Pulmonary artery endothelial cell (primary cell): ENCODE measurements at places on chromosomes 11 and 22. TPM values are rescaled to one million over a fixed set of nuclear protein-coding genes. Genes with fewer than 3 reads are reported as not detected.
A peak's percentile ranks its signal among the peaks of the same experiment; 100 is the strongest.

The CD3G gene
- not detected in 2 replicates for total RNA-seq

The RFPL3 gene
- total RNA-seq, result not detected in 2 replicates

The FOLR1 gene
- total RNA-seq, result not detected in 2 replicates

GRCh38 chr11:34274712-34275398, 83.0 kb downstream of the ABTB2 start:
- DNase-seq, result no peak

- DNase-seq, result no peak
Observed at GRCh38 chr22:29944339-29944738, 61.4 kb downstream of the MTMR3 start.

DNA sequence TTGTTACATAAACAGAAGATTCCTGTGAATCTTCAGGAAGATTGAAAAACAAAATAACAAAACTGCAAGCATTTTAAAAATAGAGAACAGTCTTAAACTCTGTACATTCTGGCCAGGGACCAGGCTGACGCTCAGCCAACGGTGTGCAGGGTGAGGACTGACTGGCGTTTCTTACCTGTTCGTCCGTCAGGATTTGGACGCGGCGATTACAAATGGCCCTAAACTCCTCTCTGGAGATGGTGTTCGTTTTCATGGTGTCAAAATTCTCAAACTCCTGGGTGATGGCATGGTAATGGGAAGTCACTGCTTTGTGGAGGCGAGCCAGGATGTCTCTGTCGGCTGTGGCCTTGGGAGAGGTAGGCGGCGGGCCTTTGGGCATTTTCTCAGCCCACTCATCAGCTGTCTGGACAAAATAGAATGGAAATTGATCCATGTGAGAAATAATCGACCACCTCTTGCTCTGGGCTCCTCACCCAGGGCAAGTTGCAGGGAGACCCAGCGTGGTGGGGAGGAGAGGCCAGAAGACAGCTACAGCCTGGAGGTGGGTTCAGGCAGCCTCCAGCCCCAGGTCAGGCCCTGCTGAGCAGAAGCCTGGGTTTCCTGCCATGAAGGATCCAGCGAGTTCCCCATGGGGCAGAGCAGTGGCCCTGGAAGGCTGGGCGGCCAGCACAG, 143.0 kb downstream of the MPPED1 start:
- no peak for DNase-seq

GRCh38 chr11:43943931-43944751, 1.7 kb downstream of the C11orf96 start:
- DNase-seq, result no peak

The C11orf86 gene
- not detected in 2 replicates for total RNA-seq

The TMEM225 gene
- not detected in 2 replicates for total RNA-seq

DNA sequence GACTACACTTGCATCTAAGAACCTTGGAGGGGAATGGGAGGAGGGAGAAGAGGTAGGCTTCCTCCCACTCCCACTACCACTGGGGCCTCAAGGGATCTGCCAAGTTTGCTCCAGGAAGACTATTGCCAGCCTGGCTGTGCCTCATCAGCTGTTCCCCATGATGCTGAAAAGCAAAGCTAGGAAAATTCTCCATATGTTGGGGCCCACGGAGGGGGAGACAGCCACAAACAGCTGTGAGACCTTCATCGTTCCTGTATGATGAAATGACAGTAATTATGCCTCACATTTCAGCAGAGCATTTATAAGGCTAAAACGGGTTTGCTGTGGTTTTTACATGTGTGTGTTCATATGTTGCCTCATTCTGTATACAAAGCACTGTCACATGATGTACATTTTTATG, 6.7 kb downstream of the DSCAML1 start:
- DNase-seq, result no peak

DNA sequence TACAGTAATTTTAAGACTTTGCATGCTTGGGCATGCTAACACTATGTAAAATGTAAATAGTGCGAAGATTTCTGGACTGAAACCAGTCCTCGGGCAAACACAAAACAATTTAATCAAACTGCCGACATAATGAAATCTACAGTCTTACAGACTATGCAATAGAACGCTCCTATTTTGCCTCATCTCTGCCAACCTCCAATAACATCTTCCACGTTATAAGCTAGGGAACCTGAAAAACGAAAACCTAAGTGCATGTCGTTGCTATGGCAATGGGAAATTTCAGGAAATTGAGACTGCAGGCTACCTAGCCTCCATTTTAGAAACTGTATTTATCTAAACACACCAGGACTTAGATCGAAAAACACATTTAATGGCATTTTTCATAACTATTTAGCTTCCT, 1.1 kb downstream of the CSTF3 start:
- DNase-seq, result peak; percentile 8

- DNase-seq, result no peak
Observed at GRCh38 chr22:31343235-31344191, 2.6 kb downstream of the PATZ1 start.

- DNase-seq, result no peak
Observed at GRCh38 chr22:26709617-26710390, 52.4 kb downstream of the MIAT start.

GRCh38 chr11:107252429-107253161, 205.0 kb downstream of the CWF19L2 start:
- DNase-seq, result no peak

DNA sequence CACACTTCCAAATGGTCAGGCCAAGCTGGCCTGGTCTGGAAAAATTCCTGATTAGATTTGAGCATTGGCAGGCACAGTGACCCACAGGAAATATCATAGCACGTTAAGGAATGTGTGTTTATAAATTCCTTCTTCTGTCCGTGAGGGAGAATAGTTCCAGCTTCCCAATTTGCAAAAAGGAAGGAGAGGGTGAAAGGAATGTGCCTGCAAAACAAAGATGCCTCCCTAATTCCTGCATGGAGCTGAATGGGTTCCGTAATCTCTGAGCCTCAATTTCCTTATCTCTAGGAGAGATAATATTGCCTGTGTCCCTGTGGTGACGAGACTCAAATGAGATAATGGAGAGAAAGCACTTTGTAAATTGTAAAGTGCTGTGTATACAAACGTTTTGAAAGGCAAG, 105.1 kb downstream of the FEZ1 start:
- peak; percentile 69 for DNase-seq

The EXPH5 gene
- under 0.01 and 0.07 TPM in 2 replicates for total RNA-seq

The NPAS4 gene
- not detected in 2 replicates for total RNA-seq

DNA sequence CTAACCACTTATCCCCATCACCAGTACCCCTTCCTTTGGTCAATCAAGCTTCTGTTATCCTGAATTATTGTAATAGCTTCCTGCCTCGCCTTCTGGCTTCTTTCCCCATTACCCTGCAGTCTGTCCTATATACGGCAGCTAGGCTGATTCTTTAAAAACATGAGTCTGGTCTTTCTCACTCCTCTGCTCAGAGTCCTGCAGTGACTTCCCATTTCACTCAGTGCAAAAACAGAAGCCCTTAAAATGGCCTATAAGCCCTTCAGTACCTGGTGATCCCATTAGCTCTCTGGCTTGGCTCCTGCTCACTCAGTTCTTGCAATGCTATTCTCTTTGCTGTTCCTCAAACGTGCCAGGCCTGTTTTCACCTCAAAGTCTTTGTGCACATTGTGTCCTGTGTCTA, 58.4 kb downstream of the JRKL start:
- DNase-seq, result no peak

The BIRC3 gene
- 3.5 and 12.0 TPM in 2 replicates for total RNA-seq

- DNase-seq, result no peak
Observed at GRCh38 chr11:76974179-76974891, 59.9 kb upstream of the B3GNT6 start.

- no peak for DNase-seq
Observed at GRCh38 chr11:75150879-75151278, at the start of gene SLCO2B1. Gene SLCO2B1, plus strand, starts transcription at chr11:75151107. Its CDS starts 275 bp downstream, at chr11:75151382.

- no peak for DNase-seq
Observed at GRCh38 chr11:100774132-100774531, 87.0 kb downstream of the ARHGAP42 start.

GRCh38 chr22:35352214-35353111, 28.4 kb upstream of the HMOX1 start:
- DNase-seq, result no peak

- no peak for DNase-seq
Observed at GRCh38 chr11:133965031-133965601, 8.3 kb upstream of the IGSF9B start.

DNA sequence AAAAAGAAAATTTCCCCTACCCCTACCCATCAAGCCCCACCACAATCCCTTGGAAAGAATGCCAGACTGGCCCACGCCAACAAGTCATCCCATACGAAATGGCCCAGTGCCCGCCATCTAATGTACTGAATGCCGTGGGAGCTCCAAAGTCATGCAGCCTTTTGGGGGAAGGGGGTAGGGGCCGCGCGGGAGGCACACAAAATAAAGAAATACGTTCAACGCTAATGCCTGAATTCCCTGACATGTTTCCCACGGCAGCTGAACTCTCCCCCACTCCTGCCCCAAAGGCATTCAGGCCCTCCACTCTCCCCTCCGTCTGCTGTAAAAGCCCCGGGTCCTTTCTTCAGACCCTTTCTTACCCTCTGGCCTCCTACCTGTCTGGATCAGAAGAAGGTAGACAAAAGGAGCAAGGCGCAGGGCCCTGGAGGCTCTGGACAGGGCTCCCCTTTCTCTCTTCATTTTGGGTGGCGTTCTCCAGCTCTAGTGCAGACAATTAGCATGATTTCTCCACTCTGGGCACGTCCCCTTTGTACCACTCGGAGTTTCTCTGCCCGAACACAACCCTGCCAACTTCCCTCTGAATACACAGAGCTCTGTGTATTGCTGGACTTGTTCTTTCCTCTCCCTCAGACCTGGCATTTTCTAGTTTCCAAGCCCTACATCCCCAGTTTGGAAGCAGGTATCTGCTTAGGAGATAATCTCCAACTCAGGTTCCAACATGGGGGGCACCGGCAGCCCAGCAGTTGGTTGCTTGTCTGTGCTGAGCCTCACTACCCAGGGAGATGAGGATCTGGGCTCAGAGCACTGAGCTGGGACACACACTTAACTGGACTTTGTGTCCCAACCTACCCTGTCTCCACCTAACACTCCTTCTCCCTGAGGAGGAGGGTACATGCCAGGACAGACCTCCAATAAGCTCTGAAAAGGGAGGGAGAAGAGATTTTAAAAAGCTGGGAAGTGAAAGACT, at the start of gene HEPACAM:
HEPACAM (minus strand) TSS at position 500 of the 967 bp plus-strand sequence; CDS start at position 459, 41 bp downstream.
- no peak for DNase-seq

- peak; percentile 45 for DNase-seq
Observed at GRCh38 chr11:130023204-130023603, 20.6 kb upstream of the PRDM10 start.

DNA sequence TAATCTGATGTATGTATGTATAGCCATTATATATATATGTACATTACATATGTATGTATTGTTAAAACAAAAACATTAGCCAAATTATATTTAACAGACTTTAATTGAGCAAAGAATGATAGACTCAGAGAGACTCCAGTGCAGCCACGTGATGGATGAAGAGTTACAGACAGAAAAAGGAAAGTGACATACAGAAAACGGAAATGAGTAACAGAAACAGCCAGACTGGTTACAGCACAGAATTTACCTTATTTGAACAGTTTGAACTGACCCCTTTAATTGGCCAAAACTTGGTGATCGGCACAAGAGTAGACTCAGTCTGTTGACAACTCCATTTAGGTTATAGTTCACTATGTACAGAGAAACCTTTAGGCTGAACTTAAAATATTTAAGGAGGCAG, 35.0 kb downstream of the CHORDC1 start:
- DNase-seq, result no peak

The SLC7A4 gene
- not detected in 2 replicates for total RNA-seq

DNA sequence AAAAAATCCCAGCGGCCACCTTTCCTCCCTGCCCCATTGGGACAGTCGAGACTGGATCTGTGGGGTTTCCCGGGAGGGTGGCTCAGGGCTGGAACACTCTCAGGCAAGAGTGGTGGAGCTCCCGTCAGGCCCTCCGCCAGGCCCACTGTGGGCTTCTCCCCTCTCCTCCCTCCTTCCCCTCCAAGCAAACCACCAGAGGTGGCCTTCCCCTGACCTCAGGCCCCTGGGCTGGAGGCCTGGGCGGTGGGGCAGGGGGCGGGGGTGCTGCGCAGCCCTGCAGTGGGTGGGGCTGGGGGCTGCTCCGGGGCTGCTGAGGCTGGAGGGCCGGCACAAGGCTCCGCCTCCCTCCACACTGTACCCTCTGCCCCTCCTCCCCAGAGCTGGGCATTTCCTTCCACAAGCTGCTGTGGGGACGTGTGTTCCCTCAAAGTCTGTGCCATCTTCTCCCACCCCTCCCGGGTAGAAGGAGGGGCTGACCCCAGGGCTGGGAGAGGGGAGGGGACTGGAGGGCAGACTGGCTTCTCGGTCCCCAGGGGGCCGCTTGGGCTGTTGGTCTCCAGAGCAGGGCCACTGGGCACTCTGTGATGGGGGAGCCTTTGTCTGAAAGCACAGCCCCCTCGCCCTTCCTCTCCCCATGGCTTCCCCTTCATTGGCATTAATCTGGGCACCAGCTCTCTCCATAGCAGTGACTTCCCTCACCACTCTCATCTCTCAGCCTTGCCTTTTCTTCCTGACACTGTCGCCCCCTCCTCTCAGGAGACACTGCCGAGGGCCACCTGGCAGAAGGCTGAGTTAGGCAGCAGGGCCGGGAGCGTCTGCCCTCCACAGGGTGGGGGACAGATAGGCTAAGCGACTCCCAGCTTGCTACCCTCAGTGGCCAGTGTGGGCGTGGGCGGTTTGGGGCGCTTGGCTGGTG, 7.1 kb downstream of the RCOR2 start:
- no peak for DNase-seq
